ENCODE measurements at places on chromosomes 1 and 21.

DNA sequence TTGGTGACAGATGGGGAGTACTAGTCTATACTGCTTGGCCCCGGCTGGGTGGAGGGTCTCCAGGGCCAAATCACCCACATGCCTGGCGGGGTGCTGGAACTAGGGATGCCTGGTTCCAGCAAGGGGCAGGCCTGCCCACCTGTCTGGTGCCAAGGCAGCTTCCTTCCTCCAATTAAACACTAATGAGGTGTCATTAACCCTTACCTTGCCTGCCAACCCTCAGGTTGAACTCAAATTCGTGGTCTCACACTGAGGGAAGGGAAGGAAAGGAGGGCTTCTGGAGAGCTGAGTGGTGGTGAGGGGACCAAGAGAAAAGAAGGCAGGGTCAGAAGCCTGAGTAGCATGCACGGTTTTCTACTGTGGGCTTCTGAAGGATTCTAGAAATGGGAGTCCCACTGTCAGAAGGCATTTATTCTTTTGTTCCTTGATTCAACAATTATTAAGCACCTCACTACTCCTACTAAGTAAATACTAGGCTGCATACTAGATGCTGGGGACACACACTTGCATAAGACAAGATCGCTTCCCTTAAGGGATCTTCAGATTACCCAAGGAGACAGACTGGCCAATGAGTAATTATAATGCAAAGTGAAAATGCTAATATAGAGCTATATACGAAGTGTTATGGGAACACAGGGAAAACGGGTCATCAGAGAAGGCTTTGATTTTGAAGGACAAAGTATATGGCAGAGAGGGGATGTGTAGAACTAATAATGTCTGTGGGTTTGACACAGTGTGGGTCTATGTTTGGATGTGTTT, 5.9 kb upstream of the EFNA3 start:
- no peak for DNase-seq

DNA sequence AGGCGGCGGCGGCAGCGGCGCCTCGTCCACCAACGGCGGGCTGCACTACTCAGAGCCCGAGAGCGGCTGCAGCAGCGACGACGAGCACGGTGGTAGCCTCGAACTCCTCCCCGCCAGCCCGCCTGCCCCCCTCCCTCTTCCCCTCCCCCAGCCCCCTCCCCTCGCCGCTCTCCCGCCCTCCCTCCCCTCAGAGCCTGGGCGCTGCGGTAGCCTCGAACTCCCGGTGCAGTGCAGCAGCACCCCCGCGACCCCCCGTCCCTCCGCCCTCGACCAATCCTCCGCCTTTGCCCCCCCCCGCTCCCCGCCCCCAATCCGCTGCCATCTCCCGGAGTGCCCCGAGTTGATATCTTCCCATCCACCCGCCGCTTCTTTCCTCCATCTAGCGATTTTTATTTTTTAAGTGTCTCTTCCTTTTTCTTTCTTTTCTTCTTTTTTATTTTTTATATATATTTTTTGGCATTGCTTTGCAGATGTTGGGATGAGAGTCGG, 516 bp downstream of the RCOR3 start:
- no peak for DNase-seq

GRCh38 chr21:37496972-37497371, 130.4 kb downstream of the DYRK1A start:
- peak; percentile 35 for DNase-seq

GRCh38 chr1:205272536-205272935, 44.8 kb downstream of the TMCC2 start:
- DNase-seq = no peak

DNA sequence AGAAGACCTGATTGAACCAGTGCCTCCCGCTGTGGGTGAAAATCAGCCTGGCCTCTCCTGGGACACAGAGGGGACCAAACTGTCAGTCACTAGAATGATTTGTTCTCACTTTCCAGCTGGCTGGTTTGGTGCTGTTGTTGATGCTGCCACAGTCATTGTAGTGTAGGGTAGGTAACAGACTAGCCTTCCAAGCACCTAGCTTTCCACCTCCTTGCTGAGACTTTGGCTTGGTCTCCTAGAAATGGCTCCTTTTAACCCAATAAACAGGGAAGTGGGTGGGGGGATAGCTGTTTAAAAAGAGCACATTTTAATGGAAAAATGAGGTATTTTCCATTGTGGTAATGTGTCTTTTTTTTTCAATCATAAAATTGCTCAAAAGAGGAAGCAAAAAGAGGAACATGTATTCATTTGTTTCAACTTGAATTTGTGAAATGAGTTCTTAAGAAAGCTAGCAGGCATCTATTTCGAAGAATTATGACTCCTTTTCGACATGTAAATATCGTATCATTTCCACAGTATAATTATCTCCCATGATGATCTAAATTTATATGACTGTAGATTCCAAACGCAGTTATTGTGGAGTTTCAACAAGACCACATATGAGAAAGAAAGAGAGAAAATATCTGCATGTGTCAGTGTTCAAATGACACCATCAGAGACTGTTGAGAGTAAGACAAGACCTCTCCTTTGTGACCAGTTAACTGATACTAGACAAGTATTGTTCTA, 190.1 kb downstream of the HLX start:
- no peak for DNase-seq

- no peak for DNase-seq
These were observed 5.0 kb downstream of the ATF6 start for GRCh38 chr1:161771161-161771560.

GRCh38 chr1:35044431-35044830, 12.7 kb upstream of the ZMYM6 start:
- no peak for DNase-seq

- no peak for DNase-seq
These were observed 7.0 kb downstream of the SH2D5 start for GRCh38 chr1:20725189-20726117.

GRCh38 chr1:10819198-10819901, 22.9 kb upstream of the CASZ1 start:
- DNase-seq = no peak

GRCh38 chr1:88488237-88488636, 195.8 kb upstream of the PKN2 start:
- no peak for DNase-seq

- no peak for DNase-seq
These were observed 129.7 kb upstream of the RUNX1 start for GRCh38 chr21:35178827-35179226.

DNA sequence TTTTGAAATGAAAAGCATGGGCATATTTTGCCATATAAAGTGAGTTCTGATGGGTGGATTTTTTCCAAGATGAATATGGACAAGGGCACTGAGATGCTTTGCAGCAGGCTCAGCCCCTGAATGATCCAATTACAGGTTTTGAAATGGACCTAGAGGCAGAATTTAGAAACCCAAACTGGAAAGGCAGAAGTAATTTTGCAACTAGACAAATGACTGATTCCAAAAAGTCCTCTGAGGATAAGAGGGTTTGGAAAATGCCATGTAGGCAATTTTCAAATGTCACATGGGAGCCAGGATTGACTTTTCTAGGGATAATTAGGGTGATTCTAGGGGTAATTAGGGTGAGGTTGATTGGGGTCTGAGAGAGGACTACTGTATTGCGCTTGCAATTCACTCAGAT, 148.9 kb upstream of the ZNF648 start:
- no peak for DNase-seq

- DNase-seq = no peak
These were observed 234.2 kb upstream of the PTBP2 start for GRCh38 chr1:96487394-96487793.

GRCh38 chr1:117610036-117610435, 4.2 kb downstream of the TENT5C start:
- peak; percentile 38 for DNase-seq

DNA sequence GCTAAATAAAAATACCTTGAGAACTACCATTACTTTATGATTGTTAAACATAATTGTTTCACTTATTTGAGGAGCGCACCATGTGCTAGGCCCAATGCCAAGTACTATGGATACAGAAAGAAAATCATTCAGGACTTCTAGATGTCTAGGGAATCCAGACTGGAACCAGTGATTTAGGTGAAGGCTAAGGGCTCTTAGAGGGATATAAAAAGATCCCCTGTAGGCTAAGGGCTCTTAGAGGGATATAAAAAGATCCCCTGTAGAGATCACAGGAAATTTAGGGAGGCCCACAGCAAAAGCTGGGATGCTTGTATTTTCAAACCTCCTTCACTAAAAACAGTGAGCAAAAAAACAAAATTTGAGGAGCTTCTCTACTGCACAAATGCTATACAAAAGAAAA, 6.7 kb downstream of the TOR1AIP2 start:
- DNase-seq = no peak

DNA sequence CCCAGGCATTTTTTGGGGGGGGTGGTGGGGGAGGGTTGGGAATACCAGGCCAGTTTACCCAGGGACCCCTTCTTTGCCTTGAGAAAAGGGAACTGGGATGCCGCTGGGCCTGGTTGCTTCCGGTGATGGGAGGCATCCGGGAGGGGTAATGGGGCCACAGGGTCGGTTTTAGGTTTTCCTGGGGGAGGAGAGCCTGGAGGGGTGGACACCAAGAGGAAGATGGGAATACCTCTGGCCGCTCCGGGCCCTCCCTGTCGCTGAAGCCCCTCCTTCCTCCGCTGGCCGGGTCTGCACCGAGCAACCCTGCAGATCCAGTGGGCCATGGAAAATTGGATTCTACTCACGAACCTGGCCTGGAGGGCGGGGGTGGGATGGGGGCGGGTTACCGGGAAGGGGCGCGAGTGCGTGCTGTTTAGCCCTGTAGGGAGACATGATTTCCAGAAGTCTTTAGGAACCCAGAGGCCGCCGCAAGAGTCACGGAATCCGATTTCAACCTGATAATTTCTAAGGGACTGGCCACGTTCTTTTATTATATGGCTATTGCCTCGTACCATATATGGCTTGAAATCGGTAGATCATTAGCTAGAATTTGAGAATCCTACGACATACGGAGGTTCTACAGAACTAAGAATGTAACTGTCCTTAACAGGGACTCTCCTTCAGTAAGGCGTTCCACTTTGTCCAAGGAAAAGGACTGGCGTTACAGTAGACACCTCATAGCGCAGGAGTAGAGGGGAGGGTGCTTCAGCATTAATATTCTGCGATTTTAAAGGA, 749 bp downstream of the AKIRIN1 start:
- DNase-seq = peak; percentile 22

DNA sequence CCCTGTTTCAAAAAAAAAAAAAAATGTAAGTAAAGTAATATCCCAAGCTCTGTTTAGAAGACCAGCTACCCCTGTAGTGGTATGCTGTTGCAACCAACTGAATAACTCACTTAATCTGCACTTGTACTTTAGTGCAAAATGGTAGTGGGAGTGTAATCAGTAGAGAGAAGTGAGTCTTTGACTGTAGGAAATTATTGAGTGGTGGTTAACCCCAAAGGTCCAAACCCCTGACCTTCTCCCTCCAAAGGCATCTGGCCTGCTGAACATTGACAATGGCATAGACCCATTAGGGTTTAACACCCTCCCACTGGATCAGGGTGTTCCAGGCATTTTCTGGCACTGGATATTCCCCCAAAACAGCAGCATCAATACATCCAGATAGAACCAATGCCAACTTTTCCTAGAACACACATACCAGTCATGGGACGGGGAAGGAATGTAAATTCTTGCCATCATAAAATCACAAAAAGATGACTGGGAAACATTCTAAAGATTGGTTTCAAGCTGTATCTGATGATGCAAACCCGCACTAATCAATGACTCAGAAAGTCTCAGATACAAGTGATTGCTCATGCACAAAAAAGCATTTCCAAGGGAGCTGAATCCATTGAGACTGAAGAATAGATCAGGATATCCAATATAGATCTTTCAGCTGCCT, 110.3 kb downstream of the MRPL39 start:
- DNase-seq = no peak

- DNase-seq = no peak
These were observed 28.7 kb downstream of the CDK18 start for GRCh38 chr1:205532996-205533735.

DNA sequence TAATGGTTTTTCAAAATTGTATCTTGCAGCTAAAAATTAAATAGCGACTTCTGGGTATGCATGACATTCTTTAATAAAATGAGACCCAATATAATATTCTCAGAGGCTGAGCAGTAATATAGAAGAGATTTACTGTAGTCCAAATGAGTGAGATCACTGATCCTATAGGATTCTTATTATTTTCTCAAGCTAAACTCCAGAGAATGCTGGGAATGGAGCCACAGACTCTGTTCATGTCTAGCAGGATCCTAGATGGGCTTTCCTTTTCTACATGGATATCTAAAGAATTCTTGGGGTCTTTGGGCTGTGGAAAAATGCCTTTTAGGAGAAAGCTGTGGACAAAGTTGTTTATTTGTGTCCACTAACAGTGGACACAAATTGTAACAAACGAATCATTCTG, 150.7 kb upstream of the ZNF644 start:
- DNase-seq = no peak

GRCh38 chr1:82220754-82221153, 420.0 kb downstream of the ADGRL2 start:
- no peak for DNase-seq

DNA sequence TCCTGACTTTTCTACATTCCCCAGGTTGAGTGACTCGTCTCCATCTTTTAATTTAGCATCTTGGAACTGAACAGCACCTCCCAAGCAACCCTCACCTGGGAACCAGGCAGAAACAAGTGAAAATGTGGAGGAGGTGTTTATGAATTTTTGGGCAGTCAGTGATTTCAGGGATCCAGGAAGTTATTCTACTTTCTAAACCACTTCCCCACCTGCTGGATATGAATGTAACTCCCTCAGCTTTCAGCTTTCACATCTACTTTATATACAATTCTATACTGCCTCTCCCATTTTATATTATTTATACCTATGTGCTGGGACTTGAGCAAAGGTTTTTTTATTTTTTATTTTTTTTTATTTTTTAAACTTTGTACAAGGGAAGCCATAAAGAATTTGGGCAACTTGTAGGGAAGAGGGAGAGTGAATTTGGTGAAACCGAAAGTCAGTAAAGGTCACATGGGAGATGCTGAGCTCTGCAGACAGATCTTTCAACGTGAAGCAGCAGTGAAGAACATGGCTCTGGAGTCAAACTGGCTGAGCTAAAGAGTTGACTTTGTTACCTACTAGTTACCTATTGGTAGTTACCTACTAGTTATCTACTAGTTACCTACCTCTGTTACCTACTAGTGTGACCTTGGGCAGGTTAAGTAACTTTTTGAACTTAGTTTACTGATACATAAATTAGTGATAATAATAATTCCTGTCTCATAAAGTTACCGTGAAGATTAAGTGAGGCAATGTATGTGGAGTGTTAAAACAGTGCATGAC, 45.5 kb downstream of the DDR2 start:
- no peak for DNase-seq

DNA sequence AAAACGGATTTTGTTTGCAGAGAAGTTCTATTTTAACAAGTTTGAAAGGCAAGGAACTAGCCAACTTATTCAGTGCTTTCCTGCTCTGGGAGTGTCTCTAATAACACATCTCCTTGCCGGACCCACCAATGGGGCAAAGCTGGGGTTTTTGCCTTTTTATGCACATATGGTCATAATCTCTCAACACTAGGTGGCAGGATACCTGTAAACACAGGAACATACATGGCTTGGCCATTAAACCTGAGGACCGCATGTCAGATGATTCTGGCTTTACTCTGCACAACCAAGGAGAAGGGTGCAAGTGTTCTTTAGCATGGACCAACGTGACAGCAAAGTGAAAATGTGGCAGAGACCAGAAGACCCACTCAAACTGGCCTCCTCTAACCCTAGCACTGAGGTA, 4.9 kb downstream of the TMEM9 start:
- DNase-seq = peak; percentile 60

GRCh38 chr1:228401782-228402640, 4.6 kb downstream of the TRIM11 start:
- no peak for DNase-seq

- peak; percentile 61 for DNase-seq
These were observed 88.5 kb downstream of the UCK2 start for GRCh38 chr1:165915932-165916348.

- no peak for DNase-seq
These were observed 119.2 kb downstream of the SMYD2 start for GRCh38 chr1:214400131-214400530.

- DNase-seq = peak; percentile 69
These were observed 3.3 kb upstream of the CNR2 start for GRCh38 chr1:23916209-23917131.

All from hematopoietic multipotent progenitor cell treated with erythropoietin and hydrocortisone succinate and interleukin-3 and kit ligand, for 15 days (in vitro differentiated cells).